ENCODE measurements at places on chromosomes 5 and 9. TPM values are rescaled to one million over a fixed set of nuclear protein-coding genes. Genes with fewer than 3 reads are reported as not detected.

Gene ANKRD31
- 0.49 TPM for total RNA-seq

Gene PSMB7
- 124 TPM for total RNA-seq

Gene CAVIN4
- total RNA-seq: 0.17 TPM

Gene ARID3C
- total RNA-seq: not detected

Data from subcutaneous adipose tissue (tissue), 4 donors.